ENCODE measurements at places on chromosomes 3 and 15. TPM values are rescaled to one million over a fixed set of nuclear protein-coding genes. Genes with fewer than 3 reads are reported as not detected.

Gene ARPP21
- not detected for total RNA-seq

DNA sequence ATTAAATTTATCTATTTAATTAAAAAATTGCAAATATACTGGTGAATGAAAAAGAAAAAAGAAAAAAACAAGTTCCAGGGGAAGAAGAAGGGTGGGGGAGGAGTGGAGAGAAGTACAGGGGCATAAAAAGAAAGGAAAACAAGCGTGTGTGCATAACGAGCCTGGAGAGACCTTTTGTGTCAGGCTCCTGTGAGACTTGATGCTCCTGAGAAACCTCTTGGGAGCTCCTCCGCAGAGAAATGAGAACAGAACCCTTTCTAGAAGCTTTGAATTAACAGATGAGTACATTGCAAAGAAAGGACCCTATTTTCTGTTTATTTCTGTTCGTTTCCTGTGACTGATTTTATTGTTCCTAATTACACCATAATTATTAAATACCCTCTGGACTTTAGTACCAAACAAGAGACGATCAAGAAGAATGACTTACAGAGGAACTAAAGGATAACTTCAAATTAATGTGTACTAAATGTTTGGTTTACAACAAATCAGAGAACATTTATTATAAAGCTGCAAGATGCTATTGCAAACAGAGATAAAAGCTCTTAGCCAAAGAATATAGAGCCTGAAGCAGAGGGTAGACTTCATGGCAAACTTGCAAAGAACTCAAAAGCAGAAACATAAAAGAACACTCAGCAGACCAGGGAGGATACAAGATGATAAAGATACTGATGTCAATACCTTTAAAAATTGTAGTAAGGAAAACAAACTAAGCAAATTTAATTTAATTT is 74.7 kb downstream of the DPPA2 start:
- no peak overlapping the region for H3K4me3 ChIP-seq
- H3K36me3 ChIP-seq: no peaks in the 10 kb centered on the region
- H3K4me1 ChIP-seq: no peaks in the 10 kb centered on the region
- no peak overlapping the region for H3K27ac ChIP-seq

GRCh38 chr3:4474683-4475490 is 7.8 kb upstream of the SUMF1 start:
- no peak overlapping the region for H3K4me3 ChIP-seq
- DNase-seq: no peak
- no peaks in the 10 kb centered on the region for H3K27me3 ChIP-seq
- H3K27ac ChIP-seq: no peak overlapping the region
- H3K36me3 ChIP-seq: no peaks in the 10 kb centered on the region

GRCh38 chr15:74383286-74383685 is 15.8 kb upstream of the CYP11A1 start:
- no peaks in the 10 kb centered on the region for H3K27me3 ChIP-seq
- no peak overlapping the region for H3K4me3 ChIP-seq
- H3K27ac ChIP-seq: no peak overlapping the region
